ENCODE measurements at places on chromosomes 3 and 15.

- DNase-seq: no peak
Observed at GRCh38 chr3:177050501-177051237, 146.6 kb downstream of the TBL1XR1 start.

DNA sequence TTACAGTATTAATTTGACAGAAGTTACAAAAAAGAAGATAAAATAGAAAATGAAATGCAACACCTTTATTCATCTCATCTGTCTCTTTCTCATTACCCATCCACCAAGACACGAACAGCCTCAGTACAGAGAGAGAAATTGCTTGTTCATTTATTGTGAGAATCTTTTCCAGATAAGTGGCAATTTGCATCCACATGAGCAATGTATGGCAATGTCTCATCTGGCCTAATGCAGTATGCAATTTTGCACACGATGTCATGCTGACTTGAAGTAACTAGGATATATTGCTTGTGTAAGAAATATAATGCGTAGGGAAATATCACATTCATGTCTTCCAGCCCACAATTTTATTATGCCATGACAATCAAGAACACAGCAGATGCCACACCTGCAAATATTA, 866.9 kb downstream of the ROBO1 start:
- DNase-seq: no peak

DNA sequence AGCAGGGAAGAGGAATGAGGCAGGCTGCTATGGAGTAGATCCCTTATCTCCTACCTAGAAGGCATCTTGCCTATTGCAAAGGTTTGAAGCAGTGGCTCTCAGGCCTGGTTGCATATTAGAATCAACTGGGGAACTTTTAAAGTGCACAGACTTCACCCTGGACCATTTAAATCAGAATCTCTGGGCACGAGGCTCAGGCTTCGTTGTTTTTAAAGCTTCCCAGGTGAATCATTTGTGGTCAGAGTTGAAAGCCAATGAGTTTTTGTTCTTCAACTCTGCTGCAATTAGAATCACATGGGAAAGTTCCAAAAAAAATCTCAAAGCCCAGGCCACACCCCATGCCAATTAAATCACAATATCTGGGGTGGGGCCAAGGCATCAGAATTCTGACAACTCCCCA, 773.1 kb downstream of the AGBL1 start:
- no peak for DNase-seq

DNA sequence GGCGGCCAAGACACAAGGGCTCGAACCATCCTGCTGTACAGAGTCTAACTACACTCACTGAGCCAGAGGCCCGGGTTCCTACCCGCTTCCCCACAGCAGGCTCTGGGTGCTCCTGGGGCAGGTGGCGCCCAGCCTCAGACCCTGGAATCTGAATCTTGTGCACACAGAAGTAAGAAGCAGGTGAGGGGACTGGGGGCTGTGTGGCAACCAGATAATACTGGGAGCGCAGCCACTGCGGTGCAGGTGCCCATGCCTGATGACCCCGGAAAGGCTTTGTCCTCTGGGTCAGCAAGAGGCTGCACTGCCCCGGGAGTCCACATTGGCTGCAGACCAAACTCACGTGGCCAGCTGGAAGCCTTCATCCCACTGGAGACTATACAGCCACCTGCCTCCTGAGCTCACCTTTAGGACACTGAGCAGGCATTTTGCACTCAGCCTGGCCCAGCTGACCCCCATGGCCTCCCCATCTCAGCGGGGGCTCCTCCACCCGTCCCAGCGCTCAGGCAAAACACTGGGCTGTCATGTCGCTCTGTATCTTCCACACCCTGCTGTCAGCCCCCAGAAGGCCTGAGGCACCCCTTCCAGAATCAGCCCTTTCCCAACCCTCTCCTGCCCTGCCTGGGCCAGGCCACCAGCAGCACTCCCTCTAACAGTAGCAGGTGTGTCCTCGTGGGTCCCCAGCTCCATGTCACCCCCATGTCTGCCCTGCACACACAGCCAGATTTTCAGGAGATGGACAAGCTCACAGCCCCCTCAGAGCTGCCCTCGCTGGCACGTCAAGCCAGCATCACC, 101.0 kb upstream of the IQSEC1 start:
- no peak for DNase-seq

GRCh38 chr15:39704689-39705088, 78.0 kb downstream of the FSIP1 start:
- DNase-seq: no peak

GRCh38 chr3:124438813-124439212, 291.4 kb upstream of the UMPS start:
- no peak for DNase-seq

- DNase-seq: no peak
Observed at GRCh38 chr15:71545923-71546322, 264.4 kb upstream of the NR2E3 start.

GRCh38 chr15:36911322-36911944, 188.9 kb downstream of the MEIS2 start:
- no peak for DNase-seq

DNA sequence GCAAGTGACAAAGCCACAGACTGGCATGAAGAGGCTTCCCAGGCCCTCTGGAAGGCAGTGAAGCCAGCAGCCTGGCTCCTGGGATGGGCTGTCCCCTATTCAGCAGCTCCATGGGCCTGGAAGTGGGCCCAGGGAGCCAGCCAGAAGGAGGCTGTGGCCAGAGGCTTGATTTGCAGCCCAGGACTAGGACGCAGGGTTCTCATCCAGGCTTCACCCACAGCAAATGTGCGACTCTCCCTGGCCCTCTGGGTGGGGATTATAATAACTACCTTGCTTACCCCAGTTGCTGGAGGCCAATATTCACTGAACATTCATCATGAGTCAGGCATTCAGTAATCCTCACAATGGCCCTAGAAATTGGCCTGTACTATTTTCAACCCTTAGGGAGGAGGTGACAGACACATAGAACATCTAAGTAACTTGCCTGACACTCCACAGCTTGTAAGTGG, 24.6 kb upstream of the SRP14 start:
- DNase-seq: no peak

GRCh38 chr3:64342940-64343688, 117.8 kb upstream of the PRICKLE2 start:
- no peak for DNase-seq

GRCh38 chr15:40290545-40290917, 7.7 kb upstream of the ANKRD63 start:
- no peak for DNase-seq

- DNase-seq: no peak
Observed at GRCh38 chr3:173841334-173841733, 443.8 kb downstream of the NLGN1 start.

DNA sequence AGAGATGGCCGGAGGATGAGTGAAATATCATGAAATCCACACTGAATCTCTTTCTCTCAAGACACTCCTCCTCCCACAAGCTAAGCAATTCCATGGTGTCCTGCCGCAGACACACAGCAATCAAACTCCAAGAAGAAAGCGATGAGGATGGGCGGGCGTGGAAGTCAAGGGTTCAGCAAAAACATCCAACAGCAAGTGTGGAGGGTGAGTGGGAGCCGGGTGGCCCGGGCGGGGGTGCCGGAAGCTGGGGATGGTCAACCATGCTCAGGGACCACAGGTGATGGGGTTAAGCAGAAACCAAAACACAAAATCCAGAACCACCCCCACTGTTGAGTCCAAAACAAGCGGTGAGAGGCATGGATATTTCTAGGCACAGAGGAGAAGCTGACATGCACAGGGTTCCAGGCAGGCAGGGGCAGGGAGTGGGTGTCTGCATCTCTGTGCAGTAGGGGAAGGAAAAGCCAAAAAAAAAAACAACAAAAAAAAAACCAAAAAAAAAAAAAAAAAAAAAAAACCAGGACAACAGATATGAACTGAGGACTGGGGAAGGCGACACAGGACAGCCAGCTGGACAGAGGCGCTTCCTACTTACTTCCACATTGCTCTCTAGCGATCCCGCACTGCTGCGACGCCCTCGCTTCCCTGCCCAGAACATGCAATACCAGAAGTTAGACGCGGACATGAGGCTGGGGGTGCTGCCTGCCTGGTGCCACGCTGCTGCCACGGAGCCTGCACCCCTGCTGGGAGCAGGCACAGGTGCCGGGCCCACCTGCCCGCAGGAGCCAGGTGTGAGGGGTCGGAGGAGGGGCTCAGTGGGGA, 61.0 kb upstream of the RPL32 start:
- DNase-seq: no peak

GRCh38 chr15:63729115-63729884, 104.4 kb downstream of the HERC1 start:
- no peak for DNase-seq

DNA sequence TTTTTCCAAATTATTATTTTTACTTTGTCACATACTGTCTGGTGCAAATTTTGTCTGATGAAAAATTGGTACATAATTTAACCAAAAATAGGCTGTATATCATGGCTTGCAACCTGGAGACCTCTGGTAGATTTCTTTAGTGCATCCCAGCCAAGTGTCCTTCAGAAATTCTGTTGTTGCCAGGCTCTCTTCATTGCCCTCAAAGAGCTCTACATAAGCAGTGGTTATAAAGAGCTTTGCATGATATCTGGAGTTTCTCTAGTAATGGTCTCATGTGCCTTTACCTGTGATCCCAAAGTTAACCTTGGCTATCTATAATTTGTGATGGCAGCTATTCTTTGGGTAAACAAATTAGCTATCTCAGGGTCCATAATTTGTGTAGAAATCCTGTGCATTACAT, 157.7 kb downstream of the MBNL1 start:
- DNase-seq: no peak

GRCh38 chr15:74982183-74982582, 13.2 kb upstream of the SCAMP5 start:
- no peak for DNase-seq

DNA sequence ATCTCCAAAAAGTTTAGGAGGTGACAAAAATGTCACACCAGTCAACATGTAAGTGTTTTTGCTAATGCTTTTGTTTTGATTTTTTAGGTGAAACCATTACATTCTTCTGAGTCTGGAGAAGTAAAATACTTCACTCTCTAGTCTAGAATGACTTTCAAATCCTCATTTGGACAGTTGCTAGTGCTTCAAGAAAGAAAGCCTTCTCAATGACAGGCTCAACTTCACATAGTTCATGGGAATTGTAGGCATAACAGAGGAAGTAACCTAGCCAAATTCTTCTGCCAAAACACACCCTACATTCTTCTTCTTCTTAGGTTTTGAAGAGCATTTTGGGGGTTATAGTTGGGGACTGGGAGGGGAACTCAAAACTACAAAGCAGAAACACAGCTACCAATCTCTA, 29.4 kb upstream of the HEG1 start:
- DNase-seq: no peak

DNA sequence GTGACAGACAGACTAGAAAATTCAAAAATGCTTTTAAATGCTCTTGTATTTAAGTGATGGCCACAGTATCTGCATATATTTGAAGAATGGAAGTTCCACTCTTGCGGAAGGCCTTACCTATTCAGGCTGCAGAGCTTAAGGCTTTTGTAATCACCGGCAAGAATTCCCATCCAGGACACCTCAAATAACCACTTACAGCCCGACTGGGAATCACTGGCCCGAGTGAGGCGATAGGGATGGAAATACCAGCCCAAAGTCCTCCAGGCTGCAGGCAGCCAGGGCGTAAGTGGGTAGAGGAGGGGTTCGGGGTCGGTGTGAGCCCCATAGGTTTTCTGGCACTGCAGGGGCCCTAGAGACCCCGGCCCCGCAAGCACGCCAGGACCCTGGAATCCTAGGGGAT, 9.5 kb downstream of the CMTM7 start:
- DNase-seq: no peak

DNA sequence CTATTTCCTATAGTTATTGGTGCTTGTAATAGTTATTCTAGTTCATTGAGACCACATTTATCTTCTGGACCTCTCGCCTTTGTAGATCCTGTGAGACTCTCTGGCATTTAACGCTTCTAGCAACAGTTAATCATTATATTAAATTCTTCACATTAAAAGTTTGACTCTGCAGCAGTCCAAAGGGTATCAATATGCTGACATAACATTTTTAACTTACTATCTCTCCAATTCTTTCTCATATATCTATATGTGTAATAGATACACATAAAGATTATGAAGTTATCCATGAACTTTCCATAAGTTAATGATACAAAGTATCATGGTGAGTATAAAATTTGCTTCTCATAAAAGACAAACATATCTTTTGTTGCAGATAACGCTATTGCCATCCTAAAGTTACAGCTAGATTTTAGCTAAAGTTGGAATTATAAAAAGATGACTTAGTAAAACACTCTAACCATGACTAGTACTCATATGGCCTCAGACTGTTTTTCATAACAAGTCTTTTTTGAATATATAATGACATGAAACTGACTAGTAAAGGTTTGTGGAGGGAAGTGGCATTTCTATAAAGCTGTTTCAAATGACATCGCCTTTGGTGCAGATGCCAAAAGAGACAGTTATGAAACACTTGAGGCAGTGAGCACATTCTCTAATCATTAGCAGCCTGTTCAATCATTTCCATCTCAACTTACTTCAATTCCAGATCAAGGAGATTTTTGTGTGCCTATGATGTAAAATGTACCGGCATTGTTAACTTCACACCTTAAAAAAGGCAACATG, 379.3 kb upstream of the CBLB start:
- DNase-seq: no peak

All from stimulated activated CD8-positive, alpha-beta memory T cell treated with anti-CD3 and anti-CD28 coated beads, Interleukin-7, amount 100 ng/mL, for 4 hours (primary cell).